ENCODE measurements at places on chromosomes 3 and 15.

GRCh38 chr15:99502182-99502581 lies 63.6 kb upstream of the MEF2A start:
- DNase-seq = no peak

DNA sequence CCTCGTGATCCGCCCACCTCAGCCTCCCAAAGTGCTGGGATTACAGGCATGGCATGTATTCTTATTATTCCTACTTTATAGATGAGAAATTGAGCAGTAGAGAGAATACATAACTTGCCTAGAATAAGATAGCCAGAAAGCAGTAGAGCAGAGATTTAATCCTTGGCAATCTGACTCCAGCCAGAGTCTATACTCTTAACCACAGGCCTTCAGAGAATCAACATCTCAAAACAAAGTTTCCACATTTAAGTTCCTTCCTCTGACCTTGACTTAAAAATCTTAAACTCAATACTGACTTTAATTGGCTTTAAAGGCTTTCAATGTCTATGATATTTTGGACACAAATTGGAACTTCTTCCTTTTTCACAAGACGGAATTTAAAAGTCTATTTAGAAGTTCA lies 37.1 kb downstream of the ZNF106 start:
- no peak for DNase-seq

GRCh38 chr3:124558991-124559845 lies 171.0 kb upstream of the UMPS start:
- DNase-seq = peak; percentile 41

- DNase-seq = no peak
These were observed at the start of gene TM4SF1 for GRCh38 chr3:149377408-149378364. Gene TM4SF1, minus strand, starts transcription at chr3:149377649. Its CDS starts 102 bp downstream, at chr3:149377547.

GRCh38 chr3:18215639-18216038 lies 209.5 kb downstream of the SATB1 start:
- DNase-seq = no peak

DNA sequence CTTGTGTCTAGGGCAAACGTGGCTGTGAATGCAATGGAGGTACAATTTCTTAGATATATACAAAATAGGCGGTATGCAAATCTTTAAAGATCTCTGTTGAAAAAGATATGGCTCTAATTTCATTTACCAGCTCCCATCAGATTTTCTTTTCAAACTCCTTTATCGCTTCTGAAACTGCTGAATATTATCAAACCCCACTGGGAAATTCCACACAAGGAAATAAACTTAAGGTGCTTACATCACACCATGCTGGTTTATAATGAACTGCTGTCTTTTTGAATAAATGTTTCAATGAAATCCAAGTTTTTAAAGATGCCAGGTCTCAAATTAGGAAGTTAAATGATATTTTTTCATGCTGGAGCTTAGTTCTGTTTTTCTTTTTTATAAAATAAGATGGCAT lies 102.5 kb upstream of the ICE2 start:
- DNase-seq = no peak
